Activated CD8-positive, alpha-beta memory T cell treated with anti-CD3 and anti-CD28 coated beads for 24 hours (primary cell): ENCODE measurements at places on chromosomes 11 and 22.
A peak's percentile ranks its signal among the peaks of the same experiment; 100 is the strongest.

- no peak for DNase-seq
These were observed 554.2 kb downstream of the NTM start for GRCh38 chr11:131924457-131925201.

DNA sequence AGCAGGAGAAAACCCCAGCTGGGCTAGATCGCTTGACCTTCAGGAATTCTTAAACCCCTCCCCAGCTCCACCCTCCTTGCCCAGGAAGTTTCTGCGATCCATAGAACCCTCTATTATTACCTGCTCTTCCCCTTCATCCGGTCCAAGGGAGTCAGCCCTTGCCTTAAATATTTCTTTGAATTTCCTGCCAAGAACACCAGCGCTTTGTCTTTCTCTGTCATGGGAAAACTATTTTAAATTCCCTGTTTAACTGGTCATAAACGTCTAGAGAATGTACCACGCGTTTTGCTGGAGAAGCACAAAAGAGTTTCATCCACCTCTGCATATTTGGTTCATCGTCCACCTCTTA is 496 bp upstream of the TRAF6 start:
- no peak for DNase-seq

- no peak for DNase-seq
These were observed 833 bp downstream of the SCUBE2 start for GRCh38 chr11:9090488-9091043.

GRCh38 chr22:46578251-46578823 is 40.9 kb upstream of the CELSR1 start:
- DNase-seq: no peak

DNA sequence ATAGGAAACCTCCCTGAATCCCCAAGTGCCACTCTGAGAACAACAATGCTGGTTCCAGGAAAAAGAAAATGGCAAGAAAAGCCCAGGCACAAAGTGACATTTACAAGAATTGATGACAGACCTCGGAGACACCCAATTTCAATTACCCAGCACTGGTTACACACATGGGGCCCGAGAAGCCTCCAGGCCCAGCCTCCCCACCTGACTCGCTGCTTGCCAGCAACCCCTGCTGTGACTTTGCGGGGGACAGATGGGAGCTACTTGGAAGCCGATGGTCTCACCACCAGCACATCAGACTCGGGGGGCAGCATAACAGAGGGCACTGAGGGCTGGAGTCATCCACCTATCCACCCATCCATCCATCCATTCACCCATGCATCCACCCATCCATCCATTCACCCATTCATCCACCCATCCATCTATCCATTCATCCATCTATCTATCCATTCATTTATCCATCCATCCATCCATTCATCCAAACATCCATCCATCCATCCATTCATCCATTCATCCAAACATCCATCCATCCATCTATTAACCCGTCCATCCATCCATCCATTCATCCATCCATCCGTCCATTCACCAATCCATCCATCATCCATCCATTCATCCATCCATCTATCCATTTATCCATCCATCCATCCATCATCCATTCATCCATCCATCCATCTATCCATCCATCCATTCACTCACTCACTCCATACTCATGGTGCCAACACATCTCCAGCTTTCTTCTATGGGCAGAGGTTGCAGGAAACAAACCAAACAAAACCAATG is 567.6 kb downstream of the BRD1 start:
- no peak for DNase-seq

GRCh38 chr11:84414920-84415319 is 1128.8 kb upstream of the CCDC90B start:
- no peak for DNase-seq

DNA sequence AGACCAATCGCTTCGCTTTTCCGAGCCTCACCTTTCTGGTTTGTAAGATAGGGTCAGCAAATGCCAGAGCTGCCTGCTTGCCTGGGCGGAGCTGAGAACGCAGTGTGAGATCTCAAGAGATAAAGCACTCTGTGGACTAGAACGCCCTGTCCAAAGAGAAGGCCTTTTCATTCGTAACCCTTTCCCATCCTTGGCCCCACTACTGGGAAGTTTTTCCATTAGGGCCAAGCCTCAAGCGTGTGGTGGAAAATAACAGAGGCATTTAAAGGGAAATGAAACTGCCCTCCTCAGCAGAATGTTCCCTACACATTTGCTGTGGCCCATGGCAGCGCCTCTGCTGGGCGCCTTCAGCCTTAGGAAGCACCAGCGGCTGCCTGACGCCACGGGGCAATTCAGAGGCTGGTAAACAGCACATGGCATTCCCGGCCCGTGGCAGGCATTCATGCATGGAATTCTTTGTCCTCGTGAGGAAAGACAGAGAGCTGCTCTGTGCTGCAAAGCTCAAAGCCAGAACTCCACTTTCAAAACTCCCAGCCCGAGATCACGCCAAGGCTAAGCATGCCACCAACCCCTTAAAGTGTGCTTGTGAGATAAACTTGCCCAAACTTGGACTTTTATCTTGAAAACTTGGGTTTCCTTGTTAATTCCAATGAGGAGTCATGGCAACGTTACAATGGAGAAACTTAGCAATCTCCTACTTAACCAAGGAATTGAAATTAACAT is 38.1 kb downstream of the AHNAK start:
- no peak for DNase-seq

DNA sequence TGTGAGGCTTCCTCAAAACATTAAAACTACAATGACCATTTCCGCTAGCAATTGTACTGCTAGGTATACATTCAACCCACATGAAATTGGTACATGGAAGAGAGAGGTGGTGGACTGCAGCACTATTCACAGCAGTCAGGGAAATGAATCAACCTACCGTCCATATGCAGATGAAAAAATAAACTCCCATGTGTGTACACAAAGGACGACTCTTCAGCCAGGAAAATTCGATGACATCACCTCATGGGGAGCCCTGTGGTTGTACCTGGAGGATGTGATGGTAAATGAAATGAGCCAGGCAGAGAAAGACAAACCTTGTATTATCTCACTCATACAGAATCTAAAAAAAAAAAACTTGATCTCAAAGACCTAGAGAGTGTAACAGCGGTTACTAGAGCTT is 23.3 kb downstream of the RFPL3 start:
- no peak for DNase-seq

GRCh38 chr11:93225662-93226061 is 27.9 kb upstream of the SLC36A4 start:
- DNase-seq: no peak

DNA sequence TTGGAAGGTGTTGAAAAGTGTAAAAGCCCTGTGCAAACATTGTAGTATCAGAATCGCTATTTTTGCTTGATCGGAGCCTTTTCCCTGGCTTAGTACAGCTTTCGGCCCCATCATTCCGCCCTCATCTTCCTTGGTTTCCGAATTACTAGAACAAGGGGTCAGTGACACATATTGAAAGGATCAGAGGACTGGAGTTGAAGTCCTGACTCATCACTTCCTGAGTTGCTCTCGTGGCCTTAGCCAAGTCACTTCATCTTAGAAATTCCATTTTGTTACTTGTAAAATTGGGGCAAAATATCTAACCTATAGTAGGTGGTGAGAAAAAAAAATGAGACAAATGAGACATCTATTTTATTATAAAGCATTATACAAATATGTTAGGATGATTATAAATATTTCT is 375.0 kb downstream of the NTM start:
- DNase-seq: no peak

- peak; percentile 67 for DNase-seq
These were observed 1.5 kb downstream of the BCR start for GRCh38 chr22:23181721-23182308.

GRCh38 chr11:95241681-95242081 is 10.7 kb upstream of the SESN3 start:
- no peak for DNase-seq

- DNase-seq: no peak
These were observed 42.4 kb downstream of the SMCO4 start for GRCh38 chr11:93500759-93501158.
